ENCODE measurements at places on chromosomes 3 and 15. TPM values are rescaled to one million over a fixed set of nuclear protein-coding genes. Genes with fewer than 3 reads are reported as not detected.

DNA sequence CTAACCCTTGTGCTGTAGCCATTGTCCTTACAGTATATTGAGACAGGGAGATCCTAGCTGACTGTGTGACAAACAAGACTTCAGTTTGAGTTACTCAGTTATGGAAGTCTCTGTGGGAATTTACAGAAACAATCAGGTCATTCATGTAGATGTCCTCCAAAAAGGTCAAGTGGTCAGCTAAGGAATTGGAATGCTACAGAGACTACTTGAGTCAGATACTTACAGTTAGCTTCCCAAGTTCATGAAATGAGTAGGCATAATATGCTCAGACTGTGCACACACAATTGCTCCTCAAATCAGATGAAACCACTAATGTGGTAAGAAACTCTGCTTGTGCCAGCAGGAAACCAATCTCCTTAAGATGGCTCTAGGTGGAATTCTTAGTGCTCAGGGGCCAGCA is 985.7 kb downstream of the NSUN3 start:
- DNase-seq = no peak

- DNase-seq = no peak
These were observed 1.9 kb upstream of the NR2E3 start for GRCh38 chr15:71808311-71809020.

The GALNT15 gene
- total RNA-seq = 39.9 TPM

GRCh38 chr3:9248522-9249271 is 749 bp downstream of the SRGAP3 start:
- DNase-seq = peak; percentile 65

GRCh38 chr3:109122690-109123089 is 4.8 kb upstream of the MORC1 start:
- no peak for DNase-seq

The MME gene
- total RNA-seq = 8.4 TPM

DNA sequence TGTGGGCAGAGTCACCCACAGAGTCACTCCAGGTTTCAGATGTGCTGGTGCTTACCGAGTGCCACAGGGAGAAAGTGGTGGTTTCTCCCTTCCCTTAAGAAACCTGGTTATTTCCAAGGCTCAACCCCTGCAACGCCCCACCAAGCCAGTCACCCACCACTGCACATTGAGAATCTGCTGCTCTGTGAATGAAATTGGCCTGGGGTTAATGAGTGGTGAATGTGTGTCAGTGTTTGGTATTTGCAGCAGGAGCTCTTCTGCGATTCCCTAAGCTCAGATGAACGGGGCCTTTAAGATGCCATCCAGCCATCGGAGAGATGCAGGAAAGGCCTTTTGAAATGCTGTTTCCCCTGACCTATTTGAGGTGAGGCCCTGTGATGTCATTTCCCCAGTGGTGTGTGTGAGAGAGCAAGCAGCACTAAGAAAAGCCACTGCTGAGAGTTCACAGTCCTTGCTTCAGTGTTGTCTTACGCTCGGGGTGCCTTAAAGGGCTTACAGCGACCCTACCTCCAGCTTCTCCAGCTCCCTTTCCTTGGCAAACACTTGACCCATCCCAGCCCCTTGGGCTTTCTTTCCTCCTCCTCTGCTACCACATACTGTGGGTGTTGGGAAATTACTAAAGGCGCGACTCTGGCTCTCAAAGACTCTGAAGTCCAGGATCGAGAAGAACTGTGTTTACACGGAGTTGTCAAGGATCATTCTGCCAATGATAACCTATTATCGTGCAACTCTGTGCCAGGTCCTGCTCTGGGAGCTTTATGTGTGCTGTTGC is 68.9 kb downstream of the SMAD3 start:
- DNase-seq = peak; percentile 87

GRCh38 chr3:27081992-27082607 is 287.1 kb downstream of the NEK10 start:
- no peak for DNase-seq

DNA sequence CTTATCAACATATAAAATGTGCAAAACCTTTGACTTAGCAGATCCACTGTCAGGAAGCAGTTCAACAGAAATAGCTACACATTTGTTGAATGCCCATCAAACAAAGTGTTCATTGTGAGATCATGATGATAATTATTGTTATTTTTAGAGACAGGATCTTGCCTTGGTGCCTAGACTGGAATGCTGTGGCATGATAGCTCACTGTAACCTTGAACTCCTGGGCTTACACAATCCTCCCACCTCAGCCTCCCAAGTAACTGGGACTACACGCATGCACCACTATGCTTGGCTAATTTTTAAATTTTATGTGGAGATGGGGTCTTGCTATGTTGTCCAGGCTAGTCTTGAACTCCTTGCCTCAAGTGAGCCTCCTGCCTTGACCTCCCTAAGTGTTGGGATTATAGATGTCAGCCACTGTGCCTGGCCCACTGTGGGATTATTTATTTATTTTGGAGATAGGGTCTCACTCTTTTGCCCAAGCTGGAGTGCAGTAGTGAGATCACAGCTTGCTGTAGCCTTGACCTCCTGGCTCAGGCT is 8.8 kb downstream of the MAP2K5 start:
- no peak for DNase-seq

The ARHGAP31 gene
- 28.7 TPM for total RNA-seq

DNA sequence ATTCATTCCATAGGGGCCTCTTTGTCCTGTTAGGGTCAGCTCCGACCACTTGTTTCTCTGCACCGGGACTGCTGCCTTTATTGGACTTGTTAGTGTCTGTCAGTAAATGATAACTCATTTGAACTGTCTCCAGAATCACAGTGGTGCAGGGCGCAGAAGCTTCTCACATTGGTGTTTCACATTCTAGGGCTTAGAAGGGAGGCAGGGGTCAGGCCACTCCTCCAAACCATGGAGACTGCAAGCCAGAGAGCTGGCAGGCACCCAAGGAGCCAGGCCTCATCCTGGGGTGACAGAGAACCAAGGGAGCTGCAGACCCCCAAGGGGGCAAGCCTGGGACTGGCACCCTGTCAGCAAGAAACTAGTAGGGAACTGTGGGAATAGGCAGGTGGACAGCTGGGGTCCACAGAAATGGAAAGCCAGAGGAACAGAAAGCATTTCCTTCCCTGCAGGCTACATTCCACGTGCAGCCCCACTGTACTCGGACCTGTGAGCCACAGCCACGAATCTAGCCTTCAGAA is 49.1 kb downstream of the CCNL1 start:
- DNase-seq = no peak

DNA sequence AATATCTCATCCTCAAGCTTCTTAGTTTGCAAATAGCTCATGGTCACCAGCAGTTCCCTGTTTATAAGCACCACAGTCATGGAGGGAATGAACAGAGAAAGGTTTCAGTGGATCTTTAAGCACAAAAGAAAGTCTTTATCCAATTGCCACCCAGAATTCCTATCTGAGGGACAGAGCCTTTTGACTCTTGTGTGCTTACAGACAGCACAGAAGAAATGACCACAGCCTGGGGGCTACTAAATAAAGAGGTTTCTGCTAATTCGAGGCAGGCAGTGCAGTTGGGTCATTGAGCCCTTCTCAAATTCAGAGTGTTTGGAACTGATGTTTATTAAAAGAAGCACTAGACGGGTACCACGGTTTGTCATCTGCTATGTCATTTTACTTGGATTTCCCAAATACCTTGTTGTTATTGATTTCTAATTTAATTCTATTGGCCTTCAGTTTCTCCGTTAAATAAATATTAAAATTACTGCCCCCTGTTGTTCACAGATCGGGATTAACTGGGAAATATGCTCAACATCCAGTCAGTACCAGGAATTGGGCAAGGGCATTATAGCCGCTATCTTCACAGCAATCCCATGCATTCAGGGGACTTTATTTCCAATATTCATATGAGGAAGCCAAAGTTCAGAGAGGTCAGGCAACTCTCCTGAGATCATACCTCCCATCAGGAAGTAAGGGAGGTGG is 3.6 kb downstream of the PRICKLE2 start:
- no peak for DNase-seq

The PAQR5 gene
- 51.3 TPM for total RNA-seq

The ERICH6 gene
- 0.19 TPM for total RNA-seq

- DNase-seq = no peak
These were observed 168.4 kb upstream of the CCDC54 start for GRCh38 chr3:107208796-107209195.

DNA sequence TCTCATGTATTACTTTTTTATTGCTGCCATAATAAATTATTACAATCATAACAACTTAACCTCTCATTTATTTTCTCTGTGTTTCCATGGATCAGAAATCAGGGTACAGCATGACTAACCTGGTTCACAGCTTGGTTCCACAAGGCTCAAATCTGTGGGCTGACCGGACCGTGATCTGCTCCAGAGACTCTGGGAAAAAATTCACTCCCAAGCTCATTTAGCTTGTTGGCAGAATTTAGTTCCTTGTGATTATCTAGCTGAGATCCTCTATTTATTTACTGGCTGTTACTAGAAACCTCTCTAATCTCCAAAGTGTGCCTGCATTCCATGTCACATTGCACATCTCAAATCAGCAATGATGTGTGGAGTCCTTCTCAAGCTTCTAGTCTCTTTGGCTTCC is 386.6 kb downstream of the DIPK2A start:
- no peak for DNase-seq

All from kidney (tissue), 22 donors.